ENCODE measurements at places on chromosomes 13 and 19. TPM values are rescaled to one million over a fixed set of nuclear protein-coding genes. Genes with fewer than 3 reads are reported as not detected.
A peak's percentile ranks its signal among the peaks of the same experiment; 100 is the strongest.

The FPR1 gene
- 1.1 TPM for total RNA-seq

The ZNF439 gene
- total RNA-seq: 0.50 TPM

The ZNF836 gene
- total RNA-seq: 3.4 TPM

The C13orf42 gene
- total RNA-seq: not detected

The IL17D gene
- not detected for total RNA-seq

The ZNF773 gene
- total RNA-seq: 2.4 TPM

The PET100 gene
- 7.0 TPM for total RNA-seq

The VSTM2B gene
- total RNA-seq: not detected

The ZNF536 gene
- total RNA-seq: not detected

The FCER2 gene
- not detected for total RNA-seq

- no peaks in the 10 kb centered on the region for H3K27me3 ChIP-seq
- no peaks in the 10 kb centered on the region for H3K36me3 ChIP-seq
- H3K4me3 ChIP-seq: no peak overlapping the region
- DNase-seq: no peak
- H3K27ac ChIP-seq: no peak overlapping the region
- peaks cover 5% of the 10 kb centered on the region for H3K4me1 ChIP-seq
These were observed 96.4 kb downstream of the MBNL2 start for GRCh38 chr13:97318532-97318931.

- H3K36me3 ChIP-seq: no peaks in the 10 kb centered on the region
- H3K4me3 ChIP-seq: no peak overlapping the region
- H3K27me3 ChIP-seq: no peaks in the 10 kb centered on the region
- H3K4me1 ChIP-seq: no peaks in the 10 kb centered on the region
- H3K27ac ChIP-seq: no peak overlapping the region
These were observed 173.5 kb upstream of the LSM14A start for GRCh38 chr19:33998739-33999345.

- no peaks in the 10 kb centered on the region for H3K27me3 ChIP-seq
- H3K4me1 ChIP-seq: peaks cover 13% of the 10 kb centered on the region
- DNase-seq: peak; percentile 85
- H3K4me3 ChIP-seq: no peak overlapping the region
These were observed 51.6 kb downstream of the MPHOSPH8 start for GRCh38 chr13:19685034-19685433.

GRCh38 chr19:46609511-46610412, 8.6 kb downstream of the CALM3 start:
- no peaks in the 10 kb centered on the region for H3K4me1 ChIP-seq
- no peak overlapping the region for H3K4me3 ChIP-seq
- H3K27me3 ChIP-seq: no peaks in the 10 kb centered on the region
- no peak overlapping the region for H3K27ac ChIP-seq
- peaks cover 26% of the 10 kb centered on the region for H3K36me3 ChIP-seq
- DNase-seq: peak; percentile 43

GRCh38 chr19:41308450-41309179, 1.4 kb upstream of the CCDC97 start:
- peaks cover 22% of the 10 kb centered on the region for H3K36me3 ChIP-seq
- DNase-seq: peak; percentile 87
- peak overlapping the region; percentile 97 for H3K27ac ChIP-seq
- no peak overlapping the region for H3K4me3 ChIP-seq

DNA sequence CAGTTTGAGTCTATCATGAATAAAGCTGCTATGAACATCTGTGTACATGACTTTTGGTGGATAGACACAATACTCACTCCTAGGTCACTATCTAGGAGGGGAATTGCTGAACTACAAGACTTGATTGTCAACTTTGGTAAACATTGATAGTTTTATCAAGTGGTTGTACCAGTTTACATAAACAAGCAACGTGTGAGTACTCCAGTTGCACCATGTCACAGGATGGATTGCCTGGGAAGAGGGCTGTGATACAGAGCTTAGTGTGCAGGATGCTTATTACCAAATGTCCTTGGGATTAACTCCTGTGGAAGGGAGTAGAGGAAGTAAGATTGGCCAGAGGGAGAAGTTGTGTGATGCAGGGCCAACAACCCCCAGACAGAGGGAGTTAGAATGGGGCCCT, 37.7 kb downstream of the RAP2A start:
- H3K27me3 ChIP-seq: no peaks in the 10 kb centered on the region
- no peak overlapping the region for H3K4me3 ChIP-seq

DNA sequence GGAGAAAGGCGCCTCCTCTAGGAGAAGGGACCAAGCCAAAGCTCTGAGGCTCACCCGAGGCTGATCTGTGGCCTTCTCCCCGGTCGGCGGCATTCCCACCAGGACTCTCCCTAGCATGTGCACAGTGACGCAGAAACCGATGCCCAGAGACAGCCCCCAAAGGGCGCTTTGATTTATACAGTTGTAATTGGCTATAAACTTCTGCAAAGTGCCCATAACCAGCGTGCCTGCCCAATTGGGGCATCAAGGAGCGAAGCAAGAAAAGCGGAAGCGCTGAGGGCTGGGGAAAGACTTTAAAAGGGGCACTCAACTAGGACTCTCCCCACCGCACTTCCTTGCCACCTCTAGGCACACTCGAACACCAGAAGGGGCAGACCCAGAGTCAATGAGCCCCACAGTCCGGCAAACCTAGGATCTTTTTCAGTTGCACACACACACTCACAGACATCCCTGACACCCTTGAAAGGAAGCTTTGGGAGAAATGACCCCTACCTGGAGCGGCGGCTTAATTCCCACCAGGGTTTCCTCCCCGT, 1.8 kb downstream of the CDX2 start:
- H3K36me3 ChIP-seq: no peaks in the 10 kb centered on the region
- H3K27me3 ChIP-seq: peaks cover 5% of the 10 kb centered on the region
- DNase-seq: no peak

- H3K36me3 ChIP-seq: no peaks in the 10 kb centered on the region
- DNase-seq: no peak
- no peaks in the 10 kb centered on the region for H3K4me1 ChIP-seq
These were observed 49.4 kb upstream of the SLC15A1 start for GRCh38 chr13:98801626-98802418.

- H3K27ac ChIP-seq: peak overlapping the region; percentile 77
- H3K27me3 ChIP-seq: no peaks in the 10 kb centered on the region
- DNase-seq: no peak
- H3K4me3 ChIP-seq: peak overlapping the region; percentile 49
These were observed 5.1 kb upstream of the GPI start for GRCh38 chr19:34359954-34360315.

GRCh38 chr13:32537580-32538142, 934 bp downstream of the N4BP2L2 start:
- H3K4me1 ChIP-seq: no peaks in the 10 kb centered on the region
- DNase-seq: peak; percentile 59
- H3K27ac ChIP-seq: peak overlapping the region; percentile 98
- H3K36me3 ChIP-seq: no peaks in the 10 kb centered on the region
- H3K4me3 ChIP-seq: peak overlapping the region; percentile 78
- H3K27me3 ChIP-seq: no peaks in the 10 kb centered on the region
